ENCODE measurements at places on chromosomes 12 and 14.
A peak's percentile ranks its signal among the peaks of the same experiment; 100 is the strongest.

DNA sequence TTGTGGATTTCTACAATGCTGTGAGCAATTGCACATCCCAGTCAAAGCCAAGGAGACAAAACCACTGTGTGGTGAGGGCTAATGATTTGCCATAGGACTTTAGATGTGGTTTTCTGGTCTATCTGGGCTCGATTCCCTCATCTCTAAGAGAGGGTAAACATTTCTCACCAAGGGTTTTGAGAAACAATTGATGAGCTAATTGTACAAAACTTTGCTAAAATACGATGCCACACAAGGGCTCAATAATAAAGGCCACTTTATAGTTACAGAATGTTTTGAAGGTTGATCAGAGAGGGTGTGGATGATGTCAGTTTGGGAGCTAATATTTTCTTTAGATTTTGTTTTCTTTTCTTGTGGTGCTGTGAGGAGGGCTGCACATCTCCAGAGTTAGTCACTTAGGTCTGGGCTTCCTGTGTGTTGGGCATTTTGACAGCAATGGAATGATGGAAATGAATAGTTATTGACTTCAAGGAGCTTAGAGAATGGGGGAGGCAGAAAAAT, 60.8 kb upstream of the SLC38A4 start:
- no peak for DNase-seq

DNA sequence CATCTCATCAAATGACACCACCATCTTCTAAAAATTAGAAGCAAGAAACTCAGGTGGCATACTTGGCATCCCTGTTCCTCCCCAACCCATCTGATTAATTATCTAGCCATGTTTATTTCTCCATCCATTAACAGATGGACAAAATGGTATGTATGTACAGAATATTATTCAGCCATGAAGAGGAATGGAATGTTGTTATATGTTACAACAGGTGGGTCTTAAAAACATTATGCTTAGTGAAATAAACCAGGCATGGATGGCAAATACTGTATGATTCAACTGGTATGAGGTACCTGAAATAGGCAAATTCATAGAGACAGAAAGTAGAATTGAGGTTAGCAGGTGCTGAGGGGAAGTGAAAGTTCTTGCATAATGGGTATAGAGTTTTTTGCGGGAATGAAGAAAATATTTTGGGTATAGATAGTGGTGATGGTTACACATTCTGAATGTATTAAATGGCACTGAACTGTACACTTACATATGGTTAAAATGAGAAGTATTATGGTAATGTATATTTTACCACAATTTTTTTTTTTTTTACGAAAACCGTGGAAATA, 17.5 kb downstream of the YY1 start:
- no peak for DNase-seq

- no peak for DNase-seq
Measured at GRCh38 chr14:93171376-93171775, 13.3 kb downstream of the MOAP1 start.

GRCh38 chr14:55332654-55333570, 61.7 kb downstream of the FBXO34 start:
- DNase-seq: peak; percentile 51

Measured in activated CD4-positive, alpha-beta T cell treated with anti-CD3 and anti-CD28 coated beads, Interleukin-2, amount 10 ng/mL, durations not matched to agents 7 days and 5 days (primary cell).